Amygdala (tissue), 56 donors: ENCODE measurements at places on chromosomes 7 and 10.

GRCh38 chr10:26213157-26213800 is 3.3 kb upstream of the GAD2 start:
- no peak for DNase-seq

DNA sequence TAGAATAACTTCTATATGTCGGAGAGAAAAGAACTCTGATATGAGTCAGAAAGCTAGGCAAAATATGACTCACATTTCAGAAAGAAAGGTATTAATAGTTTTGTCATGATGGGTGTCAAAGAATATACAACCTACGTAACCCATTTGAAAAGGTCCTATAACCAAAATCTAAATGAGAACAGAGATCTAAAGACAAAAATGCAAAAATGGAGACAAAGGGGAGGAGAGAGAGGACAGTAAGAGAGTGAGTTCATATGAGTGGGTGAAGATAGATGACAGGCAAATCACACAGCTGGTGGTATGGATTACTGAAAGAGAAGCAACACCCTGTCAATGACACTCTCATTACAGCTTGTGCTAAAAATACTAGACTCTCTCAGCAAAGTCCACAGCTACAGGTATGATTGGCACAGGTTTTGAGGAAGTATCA is 25.6 kb downstream of the ANKMY2 start:
- no peak for DNase-seq

DNA sequence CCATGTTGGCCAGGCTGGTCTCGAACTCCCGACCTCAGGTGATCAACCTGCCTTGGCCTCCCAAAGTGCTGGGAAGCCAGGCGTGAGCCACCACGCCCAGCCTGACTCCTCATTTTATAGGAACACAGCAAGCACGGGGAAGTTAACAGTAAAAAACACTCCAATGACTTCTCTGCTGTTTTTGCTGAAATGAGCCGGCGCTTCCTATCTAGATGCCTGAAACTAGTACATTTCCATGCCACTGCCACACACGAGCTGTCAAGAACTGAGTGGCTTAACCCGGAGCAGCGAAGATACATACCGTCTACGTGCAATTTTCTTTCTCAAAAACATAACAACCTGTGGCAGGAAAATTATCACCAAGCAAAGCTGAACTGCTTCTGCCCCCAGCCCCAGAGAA is 16.8 kb downstream of the DAGLB start:
- DNase-seq, result no peak

- no peak for DNase-seq
Measured at GRCh38 chr10:73889014-73889413, 14.7 kb upstream of the CAMK2G start.
